ENCODE measurements at places on chromosomes 7 and 10.

DNA sequence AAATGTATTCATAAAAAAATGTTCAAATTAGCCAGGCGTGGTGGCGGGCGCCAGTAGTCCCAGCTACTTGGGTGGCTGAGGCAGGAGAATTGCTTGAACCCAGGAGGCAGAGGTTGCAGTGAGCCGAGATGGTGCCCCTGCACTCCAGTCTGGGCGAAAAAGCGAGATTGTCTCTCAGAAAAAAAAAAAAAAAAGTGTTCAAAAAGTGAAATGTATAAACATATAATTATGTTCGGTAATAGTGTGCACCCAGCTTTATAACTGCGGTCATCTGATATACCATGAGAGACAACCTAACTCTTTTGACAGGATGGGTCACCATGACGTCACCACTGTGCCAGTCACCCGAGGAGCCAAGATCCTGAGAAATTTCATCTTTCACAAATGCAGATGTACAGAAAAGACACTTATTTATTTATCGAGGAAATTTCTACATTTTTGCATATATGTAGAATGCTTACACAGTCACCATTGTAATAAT, 594 bp upstream of the RP9 start:
- peak; percentile 46 for DNase-seq

- no peak for DNase-seq
Measured at GRCh38 chr10:107701943-107702342, 537.4 kb upstream of the SORCS1 start.

GRCh38 chr10:4361581-4361980, 464.4 kb upstream of the AKR1E2 start:
- no peak for DNase-seq

DNA sequence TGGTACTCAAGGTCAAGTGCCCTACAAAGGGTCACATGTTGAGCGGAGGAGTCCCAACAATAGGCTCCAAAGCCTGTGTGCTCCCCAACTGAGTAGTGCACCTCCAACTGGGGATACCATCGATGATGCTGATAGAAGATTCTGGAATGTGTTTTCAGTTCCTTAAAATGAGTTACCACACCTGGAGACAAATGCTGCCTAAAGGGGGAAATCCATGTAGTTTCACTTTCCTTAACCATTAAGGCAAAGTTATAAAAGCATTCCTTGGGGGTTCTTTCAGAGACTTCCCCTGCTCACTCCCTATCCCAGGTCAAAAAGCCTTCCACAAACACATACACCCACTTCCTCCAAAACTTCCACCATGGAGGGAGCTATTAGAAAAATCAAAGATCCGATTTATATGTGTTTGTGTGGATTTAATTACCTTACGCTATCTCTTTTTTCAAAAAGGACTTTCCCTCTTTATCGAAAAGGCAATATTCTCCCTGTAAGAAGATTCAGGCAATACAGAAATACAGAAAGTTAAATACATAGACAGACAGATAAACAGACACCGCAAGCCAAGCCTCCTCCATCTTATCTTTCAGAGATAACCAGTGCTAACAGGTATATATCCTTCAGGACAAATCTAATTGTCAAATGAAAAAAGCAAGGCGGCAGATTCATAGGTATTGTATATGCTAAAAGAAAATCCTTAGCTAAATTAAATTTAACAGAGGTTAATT, 135.9 kb upstream of the ASAH2 start:
- no peak for DNase-seq

DNA sequence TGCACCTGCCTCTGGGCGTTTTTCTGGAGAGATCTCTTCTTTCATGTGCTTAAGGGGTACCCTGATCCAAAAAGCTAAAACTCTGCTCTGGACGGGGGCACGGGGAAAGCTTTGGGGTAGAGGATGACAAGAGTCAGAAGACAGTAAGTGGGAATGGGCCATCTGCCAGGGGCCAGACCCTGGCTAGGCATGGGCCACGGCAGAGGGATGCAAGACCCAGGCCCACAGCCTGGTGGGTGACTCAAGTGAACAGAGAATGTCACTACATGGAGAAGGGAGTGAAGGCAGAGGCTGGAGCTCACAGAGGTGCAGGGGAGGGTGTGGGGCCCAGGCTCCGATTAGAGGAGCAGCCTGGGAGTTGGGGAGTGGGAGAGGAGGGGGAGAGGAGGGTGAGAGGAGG, 15.3 kb downstream of the FLNC start:
- no peak for DNase-seq

GRCh38 chr7:83457022-83457892, 191.7 kb downstream of the SEMA3E start:
- DNase-seq, result no peak

DNA sequence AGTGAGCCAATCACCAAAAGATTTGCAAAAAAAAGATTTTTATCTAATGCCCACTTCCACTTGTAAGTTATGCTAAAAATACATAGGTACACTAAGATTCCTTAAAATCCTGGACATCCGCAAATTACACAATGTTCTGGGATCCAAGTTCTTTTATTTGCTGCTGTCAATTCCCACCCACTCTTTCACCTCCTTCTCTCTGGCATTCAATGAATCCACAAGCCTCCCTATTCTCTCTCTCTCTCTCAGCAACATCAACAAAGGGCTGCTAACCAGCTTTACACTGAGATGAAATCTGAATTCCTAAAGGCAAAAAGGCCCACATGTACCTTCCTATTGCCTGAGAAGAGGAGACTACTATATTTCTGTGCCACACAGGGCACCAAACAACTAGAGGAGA, 99.9 kb downstream of the ARMH3 start:
- DNase-seq, result no peak

DNA sequence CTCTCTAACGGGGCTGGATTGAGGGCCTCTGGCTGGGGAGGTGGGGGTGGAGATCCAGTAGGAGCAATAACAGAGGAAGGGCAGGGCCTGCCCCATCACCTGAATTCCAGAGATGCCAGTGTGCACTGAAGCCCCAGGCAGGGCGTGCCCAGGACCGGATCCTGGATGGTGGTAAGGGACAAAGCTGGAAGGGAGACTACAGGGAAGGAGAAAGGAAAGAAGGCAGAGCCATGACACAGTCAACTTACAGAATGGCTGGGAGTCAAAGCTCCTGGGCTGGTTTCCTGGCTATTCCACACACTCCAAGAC, 666 bp downstream of the TMEM139 start:
- DNase-seq, result no peak

DNA sequence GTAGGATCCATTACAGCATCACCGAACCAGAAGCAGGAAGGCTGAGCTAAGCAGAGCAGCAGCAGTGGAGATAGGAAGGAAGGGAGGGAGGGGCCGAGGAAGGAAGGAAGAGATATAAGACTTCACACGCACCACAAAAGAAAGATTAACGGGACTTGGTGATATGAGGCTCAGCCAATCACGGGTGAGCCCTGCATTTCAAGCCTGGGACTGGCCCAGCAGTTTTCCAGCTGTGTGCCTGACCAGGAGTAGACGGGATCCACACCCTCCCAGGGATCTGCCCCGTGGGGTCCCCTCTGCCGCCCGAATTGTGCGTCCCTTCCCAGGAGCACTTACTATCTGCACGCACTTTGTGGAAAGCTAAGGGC, 16.2 kb downstream of the ATG9B start:
- peak; percentile 78 for DNase-seq

DNA sequence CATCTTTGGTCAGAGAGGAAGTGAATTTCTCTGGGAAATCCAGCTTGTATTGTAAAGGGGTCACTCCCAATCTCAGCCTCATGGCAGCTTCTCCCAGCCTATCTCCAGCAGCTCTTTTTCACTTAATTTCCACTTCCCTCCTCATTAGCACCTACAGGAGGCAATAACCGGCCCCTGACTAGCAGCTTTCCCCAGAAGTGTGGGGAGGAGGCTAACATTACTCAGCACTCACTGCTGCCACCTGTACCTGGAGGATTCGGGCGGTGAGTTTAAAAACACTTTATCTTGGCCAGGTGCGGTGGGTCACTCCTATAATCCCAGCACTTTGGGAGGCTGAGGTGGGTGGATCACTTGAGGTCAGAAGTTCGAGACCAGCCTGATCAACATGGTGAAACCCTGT, 3.8 kb downstream of the NODAL start:
- no peak for DNase-seq

DNA sequence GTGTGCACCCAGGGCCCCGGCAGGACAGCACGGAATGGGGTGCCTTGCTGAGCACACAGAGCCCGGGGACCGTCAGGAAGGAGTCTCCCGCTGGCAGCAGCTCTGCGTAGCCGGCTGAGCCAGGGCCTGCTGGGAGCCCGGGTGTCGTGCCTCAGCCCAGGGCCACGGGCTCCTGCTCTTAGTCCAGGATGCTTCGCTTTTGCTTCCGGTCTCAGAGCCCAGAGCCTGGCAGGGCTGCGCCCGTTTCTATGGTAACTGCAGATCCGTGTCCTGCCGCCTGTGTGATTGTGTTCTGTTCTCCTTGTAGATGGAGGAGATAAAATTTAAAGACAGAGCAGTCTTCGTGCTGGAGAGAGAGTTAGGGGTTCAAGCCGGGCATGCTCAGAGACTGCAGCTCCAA, 53.7 kb upstream of the DPYSL4 start:
- DNase-seq, result no peak

DNA sequence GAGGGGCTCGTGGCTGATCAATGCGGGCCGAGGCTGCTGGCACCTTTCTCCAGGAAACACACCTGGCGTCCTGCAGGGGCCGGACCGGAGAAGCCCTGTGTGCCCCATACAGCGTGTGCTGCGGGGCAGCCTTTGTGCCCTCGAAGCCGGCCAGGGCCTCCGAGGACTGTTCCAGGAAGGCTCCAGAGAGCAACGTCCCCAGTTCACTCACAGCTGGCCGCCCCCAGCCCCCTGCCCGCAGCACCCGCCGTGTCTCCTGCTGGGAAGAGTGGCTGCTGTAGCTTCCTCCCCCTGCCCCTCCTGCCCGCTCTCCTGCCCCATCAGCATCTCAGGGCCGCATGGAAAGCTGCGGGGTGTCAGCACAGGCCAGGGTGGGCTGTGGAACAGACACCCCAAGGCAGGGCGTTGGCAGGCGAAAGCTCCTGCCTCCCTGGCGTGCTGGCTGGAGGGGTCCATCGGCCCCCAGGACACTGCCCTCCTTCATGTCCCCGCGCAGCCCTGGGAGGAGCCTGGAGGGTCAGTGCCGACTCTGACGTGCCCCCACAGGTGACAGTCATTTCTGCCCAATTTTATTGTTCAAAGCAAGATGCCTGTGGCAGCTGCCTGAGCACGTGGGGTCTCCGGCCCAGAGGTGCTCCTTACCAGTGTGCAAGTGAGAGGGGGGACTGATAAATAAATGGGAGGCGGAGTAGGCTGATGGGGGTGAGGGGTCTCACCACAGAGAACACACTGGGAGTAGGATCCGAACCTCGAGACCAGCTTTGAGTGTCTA, 95.8 kb upstream of the DIP2C start:
- no peak for DNase-seq

GRCh38 chr7:10973942-10974911, 555 bp downstream of the PHF14 start:
- DNase-seq, result peak; percentile 69

DNA sequence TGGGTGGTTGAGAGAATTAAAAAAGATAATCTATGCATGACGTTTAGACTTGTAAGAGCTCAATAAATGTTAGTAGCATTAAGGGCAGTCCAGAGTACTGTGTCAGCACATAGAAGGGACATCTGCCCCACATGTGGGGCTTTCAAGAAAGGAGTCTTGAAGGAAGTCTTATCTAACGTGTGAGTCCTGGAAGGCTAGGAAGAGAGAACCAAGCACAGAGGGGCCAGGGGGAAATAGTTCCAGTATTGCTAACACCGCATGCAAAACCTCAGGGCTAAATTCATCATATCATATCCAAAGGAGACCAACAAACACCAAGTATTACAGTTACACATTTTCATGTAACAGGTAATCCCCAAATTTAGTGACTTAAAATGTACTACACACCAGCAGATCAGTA, 122.7 kb downstream of the AOAH start:
- DNase-seq, result no peak

DNA sequence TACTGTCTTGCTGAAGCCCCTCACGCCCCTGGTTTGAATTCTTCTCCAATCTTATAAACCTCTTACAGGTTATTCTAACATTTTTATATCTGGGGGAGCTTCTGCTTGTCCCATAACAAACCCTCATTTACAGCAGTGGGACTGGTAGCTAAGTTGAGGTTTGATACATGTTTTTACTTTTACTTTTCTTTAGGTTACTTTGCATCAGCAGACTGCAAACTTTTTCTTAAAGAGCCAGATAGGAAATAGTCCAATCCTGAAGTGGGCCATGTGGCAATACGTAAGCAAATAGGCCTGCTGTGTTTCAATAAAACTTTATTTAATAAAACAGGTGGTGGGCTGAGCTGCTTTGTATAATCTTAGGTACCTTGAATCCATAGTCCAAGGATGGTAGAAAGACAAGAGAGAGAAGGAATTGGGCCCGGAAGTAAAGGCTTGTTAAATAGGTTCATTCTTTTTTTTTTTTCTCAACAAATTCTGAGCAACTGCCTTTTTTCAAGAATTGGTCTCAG, 27.3 kb downstream of the RAB18 start:
- peak; percentile 24 for DNase-seq

DNA sequence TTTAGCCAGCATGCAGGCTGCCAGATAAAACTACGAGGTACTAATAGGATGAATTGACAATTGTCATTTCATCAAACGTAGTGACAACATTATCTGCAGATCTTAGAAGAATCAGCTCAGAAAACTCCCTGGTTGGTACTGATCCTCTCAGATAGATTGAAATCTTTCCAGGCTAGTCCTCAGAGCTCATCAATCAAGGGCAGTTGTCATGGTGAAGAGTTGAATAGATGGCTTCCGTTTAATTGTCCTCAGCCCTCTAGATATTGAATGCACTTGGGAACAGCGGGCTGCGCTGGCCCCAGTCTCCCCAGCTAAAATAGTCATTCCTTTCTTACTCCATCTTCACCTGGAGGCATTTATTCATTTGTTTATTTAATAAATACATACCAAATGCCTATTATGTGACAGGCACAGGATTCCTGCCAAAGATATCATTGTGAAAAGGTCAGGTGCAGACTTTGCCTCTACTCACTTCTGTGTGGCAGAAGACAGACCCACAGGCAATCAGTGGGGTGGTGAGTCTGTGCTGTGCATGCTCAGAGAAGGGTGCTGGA, 1081.6 kb downstream of the TYW1 start:
- no peak for DNase-seq

DNA sequence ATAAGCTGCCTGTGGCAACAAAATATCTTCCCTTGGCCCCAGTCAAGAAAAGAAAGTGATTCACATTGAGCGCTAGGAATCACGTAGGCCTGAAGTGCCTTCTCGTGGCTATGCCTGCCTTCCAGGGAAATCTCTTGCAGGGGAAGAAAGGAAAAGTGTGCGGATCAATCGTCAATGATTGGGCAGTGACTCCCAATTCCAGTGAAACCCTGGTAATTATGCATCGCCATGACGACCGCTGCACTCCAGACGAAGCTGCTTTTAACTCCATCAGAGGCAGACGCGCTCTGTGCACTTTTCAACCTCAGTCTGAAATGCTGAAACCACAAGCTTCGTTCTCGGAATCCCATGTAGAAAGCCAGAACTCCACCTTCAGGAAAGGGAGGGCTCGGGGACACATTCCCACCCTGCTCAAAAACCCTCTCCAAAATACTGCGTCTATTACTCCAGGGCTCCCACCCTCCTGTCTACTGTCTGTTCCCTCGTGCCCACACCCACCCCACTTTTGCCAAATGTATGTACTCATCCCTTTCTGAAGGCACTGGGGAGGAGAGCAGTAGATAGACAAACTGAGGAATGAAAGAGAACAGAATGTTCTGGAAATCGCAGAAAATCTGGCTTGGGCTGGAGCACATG, 24.2 kb upstream of the PRKAG2 start:
- DNase-seq, result no peak

Data from erythroblast (primary cell).